Suppressor macrophage (primary cell): ENCODE measurements at places on chromosomes 16 and 17.
A peak's percentile ranks its signal among the peaks of the same experiment; 100 is the strongest.

GRCh38 chr17:31388770-31389656 lies 2.5 kb upstream of the RAB11FIP4 start:
- DNase-seq, result peak; percentile 32

- peak; percentile 57 for DNase-seq
Measured at GRCh38 chr17:1108765-1109605, 70.8 kb downstream of the ABR start.

DNA sequence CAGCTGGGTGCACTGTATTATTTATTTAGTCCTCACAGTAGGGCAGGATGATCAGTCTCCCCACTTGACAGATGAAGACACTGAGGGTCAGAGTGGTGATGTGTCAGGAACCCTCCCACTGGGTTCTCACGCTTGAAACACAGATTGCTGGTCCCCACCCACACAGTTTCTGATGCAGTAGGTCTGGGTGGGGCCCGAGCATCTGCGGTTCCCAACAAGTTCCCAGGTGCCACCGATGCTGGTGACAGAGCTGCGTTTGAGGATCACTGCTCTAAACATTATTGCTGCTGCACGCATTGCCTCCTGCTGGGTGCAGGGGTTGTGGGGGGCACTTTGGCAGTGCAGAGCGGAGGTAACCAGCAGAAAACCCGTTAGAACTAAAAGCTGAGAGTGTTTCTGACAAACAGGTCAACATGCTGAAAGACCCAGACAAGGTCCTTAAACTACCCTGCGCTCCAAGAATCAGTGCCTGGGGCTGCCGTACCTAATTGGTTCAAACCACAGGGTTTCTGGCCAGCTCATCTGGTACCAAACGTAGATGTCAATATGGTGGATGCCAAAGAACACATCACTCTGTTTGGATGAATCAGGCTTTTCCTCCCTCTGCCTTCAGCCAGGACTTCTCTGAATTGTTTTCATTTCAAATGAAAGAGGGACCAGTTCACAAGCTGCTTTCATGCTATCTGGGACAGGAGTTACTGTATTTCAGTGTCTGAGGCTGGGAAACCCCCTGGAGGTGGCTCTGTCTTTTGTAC lies 76.0 kb downstream of the ABCC1 start:
- DNase-seq, result peak; percentile 27

- no peak for DNase-seq
Measured at GRCh38 chr17:42695500-42695899, 13.2 kb downstream of the CNTNAP1 start.

GRCh38 chr16:59021751-59022150 lies 287.6 kb upstream of the GOT2 start:
- no peak for DNase-seq

DNA sequence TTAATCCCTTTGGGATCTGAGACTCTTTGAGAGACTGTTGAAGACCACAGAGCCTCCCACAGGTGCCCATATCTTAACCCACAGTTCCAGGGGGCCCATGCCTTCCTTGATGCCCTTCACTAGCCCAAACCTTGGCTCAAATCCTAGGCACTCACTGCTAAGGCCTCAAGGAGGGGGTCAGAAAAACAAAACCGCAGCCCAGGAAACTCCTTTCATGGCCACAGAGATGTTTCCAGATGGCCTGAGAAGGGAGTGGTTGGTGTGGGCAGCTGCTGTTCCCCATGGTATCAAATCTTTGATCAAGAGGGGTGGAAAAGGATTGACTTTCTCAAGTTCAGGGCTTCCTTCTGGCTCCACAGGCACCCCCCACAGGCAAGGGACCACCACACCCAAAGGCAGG lies 44.7 kb downstream of the CDH1 start:
- no peak for DNase-seq

DNA sequence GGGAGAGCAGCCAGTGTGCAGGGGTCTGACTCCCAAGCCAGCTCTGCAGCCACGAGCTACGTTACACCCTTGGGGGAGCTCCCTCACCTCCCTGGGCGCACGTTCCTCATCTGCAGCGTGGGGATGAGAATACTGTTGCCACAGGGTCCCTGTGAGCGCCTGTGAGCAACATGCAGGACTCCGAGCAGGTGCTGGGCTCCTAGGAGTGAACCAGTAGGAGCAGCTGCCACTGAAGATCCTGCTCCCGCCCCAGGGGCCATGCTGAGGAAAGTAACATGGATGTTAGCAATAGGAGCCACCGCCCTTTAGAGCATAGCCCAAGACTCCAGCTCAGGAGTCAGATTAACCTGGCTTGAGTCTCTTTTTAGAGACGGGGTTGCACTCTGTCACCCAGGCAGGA lies 15.9 kb downstream of the DNAAF1 start:
- no peak for DNase-seq

- no peak for DNase-seq
Measured at GRCh38 chr17:73201215-73202069, 8.6 kb downstream of the COG1 start.
